ENCODE measurements at places on chromosomes 4 and X. TPM values are rescaled to one million over a fixed set of nuclear protein-coding genes. Genes with fewer than 3 reads are reported as not detected.

KIT gene
- total RNA-seq = 0.49 TPM

TACC3 gene
- total RNA-seq = 111 TPM

- no peaks in the 10 kb centered on the region for H3K36me3 ChIP-seq
- H3K27ac ChIP-seq = no peak overlapping the region
- H3K4me3 ChIP-seq = no peak overlapping the region
- H3K4me1 ChIP-seq = peaks cover 15% of the 10 kb centered on the region
- no peaks in the 10 kb centered on the region for H3K27me3 ChIP-seq
Observed at GRCh38 chrX:41858161-41858775, 65.1 kb downstream of the CASK start.

PCDH7 gene
- not detected for total RNA-seq

SSX2 gene
- not detected for total RNA-seq

SCRG1 gene
- total RNA-seq = not detected

SPANXA1 gene
- total RNA-seq = not detected

XKRX gene
- total RNA-seq = 1.2 TPM

SPANXA2 gene
- not detected for total RNA-seq

DNA sequence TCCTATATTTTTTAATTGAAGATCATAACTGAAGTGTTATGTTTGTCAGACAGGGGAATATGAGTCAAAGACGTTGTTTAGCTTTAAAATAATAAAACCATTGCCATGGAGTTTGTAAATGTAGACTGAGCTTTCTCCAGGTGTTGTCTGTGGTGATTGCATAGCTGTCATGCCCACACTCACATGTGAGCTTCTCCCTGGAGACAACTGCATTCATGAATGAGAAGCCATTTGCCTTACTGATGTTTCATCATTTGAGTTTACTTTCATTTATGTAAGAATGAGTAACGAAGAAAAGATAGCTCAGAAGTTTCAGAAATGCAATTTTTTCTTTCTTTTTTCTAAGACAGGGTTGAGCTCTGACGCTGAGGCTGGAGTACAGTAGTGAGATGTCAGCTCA is 339.1 kb downstream of the GALNTL6 start:
- no peak overlapping the region for H3K4me3 ChIP-seq
- no peaks in the 10 kb centered on the region for H3K4me1 ChIP-seq
- DNase-seq = no peak
- no peak overlapping the region for H3K27ac ChIP-seq
- no peaks in the 10 kb centered on the region for H3K27me3 ChIP-seq

MFAP3L gene
- total RNA-seq = 3.4 TPM

DNA sequence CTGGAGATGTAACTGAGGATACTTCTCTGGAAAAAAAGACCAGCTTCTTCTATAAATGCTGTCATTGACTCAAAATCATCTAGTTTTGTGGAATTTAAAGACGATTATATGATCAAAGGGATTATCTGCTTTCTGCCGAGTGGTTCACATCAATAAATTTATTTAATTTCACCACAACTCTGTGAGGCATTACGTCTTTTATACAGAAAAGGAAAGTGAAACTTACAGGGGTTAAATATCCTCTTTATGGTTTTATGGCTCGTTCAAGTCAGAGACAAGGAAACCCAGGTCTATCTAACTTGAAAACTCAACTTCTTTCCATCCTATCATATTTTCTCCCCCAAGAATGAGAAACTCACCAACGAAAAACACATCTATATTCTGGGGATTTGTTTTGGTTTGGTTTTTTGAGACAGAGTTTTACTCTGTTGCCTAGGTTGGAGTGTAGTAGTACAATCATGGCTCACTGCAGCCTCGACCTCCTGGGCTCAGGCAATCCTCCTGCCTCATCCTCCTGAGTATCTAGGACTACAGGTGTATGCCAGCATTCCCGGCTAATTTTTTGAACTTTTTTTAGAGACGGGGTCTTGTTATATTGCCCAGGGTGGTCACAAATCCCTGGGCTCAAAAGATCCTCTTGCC is 377.9 kb upstream of the EMCN start:
- DNase-seq = peak; percentile 68
- peak overlapping the region; percentile 97 for H3K4me3 ChIP-seq
- peaks cover 12% of the 10 kb centered on the region for H3K4me1 ChIP-seq
- no peaks in the 10 kb centered on the region for H3K36me3 ChIP-seq
